ENCODE measurements at places on chromosomes 6 and 20.

DNA sequence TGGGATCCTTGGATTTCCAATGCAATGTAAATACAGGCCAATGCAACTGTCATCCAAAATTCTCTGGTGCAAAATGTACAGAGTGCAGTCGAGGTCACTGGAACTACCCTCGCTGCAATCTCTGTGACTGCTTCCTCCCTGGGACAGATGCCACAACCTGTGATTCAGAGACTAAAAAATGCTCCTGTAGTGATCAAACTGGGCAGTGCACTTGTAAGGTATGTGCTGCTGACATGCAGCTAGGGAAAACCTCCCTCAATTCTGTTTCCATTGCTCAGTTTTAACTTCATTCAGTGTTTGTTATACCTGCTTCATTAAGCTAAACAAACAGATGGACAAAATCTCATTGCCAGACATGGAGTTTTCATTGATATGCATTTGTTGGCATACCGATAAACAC is 397.1 kb downstream of the ARHGAP18 start:
- no peak for DNase-seq

DNA sequence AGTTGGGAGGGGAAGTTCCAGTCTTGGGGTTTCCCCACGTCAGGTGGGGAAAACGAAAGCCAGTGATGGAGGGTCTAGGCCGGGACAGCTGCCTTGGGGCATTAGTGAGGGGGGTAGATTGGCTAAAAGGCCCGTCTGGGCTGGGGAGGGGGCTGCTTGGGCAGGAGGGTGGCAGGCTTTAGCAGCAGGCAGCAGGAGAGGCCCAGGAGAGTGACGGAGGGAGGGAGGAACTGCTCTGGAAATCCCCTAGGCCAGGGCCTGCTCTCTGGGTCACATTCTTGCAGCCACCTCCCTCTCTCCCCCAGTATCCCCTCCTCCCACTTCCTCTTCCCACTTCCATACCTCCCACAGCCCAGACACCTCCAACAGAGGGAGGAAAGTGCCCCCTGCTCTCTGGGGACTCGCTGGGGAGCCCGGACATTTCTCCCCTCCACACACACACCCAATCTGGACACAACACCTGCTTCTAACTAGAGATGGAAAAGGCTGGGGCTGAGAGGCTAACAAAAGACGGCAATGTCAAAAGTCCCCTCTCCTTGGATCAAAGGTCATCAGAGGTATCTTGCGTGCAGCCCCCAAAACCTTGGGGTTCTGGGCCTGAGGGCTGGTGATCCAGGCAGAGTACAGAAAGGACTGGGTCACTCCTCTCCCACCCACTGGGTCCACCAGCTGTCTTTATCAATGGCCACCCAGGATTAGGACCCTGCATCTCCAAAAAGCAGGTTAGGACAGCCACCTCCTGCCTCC is 1.8 kb downstream of the NFKBIE start:
- DNase-seq: no peak

GRCh38 chr6:39269961-39270360 is 40.7 kb upstream of the KCNK5 start:
- no peak for DNase-seq

- DNase-seq: no peak
Measured at GRCh38 chr6:101118136-101118396, 236.9 kb upstream of the ASCC3 start.

GRCh38 chr20:51326201-51326819 is 216.2 kb downstream of the NFATC2 start:
- peak; percentile 78 for DNase-seq

GRCh38 chr6:3283641-3284435 is 25.1 kb downstream of the PSMG4 start:
- no peak for DNase-seq

GRCh38 chr6:8166156-8166555 is 63.8 kb upstream of the EEF1E1 start:
- no peak for DNase-seq

- no peak for DNase-seq
Measured at GRCh38 chr20:32440758-32441078, 82.6 kb downstream of the ASXL1 start.

GRCh38 chr6:124203101-124203811 is 399.6 kb downstream of the NKAIN2 start:
- DNase-seq: no peak

DNA sequence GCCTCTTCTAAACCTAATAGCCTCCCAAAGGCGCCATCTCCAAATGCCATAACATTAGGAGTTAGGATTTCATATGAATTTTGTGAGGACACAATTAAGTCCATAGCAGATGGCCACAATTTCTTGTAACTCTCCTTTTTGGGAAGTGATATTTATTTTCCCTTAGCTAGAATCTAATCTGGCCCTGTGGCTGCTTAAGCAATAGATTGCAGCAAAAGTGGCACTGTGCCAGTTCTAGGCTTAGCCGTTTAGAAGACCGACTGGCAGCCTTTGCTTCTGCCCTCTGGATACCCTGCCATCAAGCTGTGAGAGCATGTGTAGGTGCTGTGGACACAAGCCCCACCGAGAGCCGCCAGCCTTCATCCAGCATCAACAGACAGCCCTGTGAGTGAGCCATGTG is 15.9 kb upstream of the ADGB start:
- DNase-seq: no peak

GRCh38 chr6:13400772-13401171 is 72.4 kb upstream of the TBC1D7 start:
- DNase-seq: no peak

- no peak for DNase-seq
Measured at GRCh38 chr20:13229538-13229937, 8.5 kb downstream of the ISM1 start.

DNA sequence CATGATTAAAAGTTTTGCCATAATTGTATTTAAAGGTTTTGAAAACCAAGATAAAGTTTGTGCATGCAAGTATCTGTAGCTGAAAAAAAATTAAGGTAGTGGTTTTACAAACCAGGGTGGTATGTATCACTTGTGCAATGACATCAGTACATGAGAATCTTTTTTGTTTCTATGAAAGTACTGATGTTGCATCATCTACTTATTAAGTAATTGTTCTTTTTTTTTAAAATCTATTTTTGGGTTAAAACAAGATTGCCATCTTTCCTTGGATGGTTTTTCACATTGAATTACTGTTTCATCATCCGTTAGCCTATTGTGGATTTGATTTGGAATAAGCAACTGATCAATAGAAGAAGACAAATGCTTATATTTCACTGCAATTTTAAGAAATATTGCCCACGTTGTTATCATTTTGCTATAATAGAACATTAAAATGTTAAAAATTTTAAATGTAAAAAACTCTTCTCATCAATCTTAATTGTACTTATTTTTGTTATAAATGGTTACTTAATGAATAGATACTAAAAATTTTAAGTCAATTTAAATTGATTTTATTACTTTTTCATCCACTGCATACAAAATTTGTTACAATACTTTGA is 39.8 kb upstream of the TAGAP start:
- DNase-seq: no peak

GRCh38 chr20:36407199-36407733 is 101.1 kb downstream of the DLGAP4 start:
- DNase-seq: no peak

GRCh38 chr20:63017076-63017825 is 10.5 kb upstream of the BHLHE23 start:
- DNase-seq: peak; percentile 24

DNA sequence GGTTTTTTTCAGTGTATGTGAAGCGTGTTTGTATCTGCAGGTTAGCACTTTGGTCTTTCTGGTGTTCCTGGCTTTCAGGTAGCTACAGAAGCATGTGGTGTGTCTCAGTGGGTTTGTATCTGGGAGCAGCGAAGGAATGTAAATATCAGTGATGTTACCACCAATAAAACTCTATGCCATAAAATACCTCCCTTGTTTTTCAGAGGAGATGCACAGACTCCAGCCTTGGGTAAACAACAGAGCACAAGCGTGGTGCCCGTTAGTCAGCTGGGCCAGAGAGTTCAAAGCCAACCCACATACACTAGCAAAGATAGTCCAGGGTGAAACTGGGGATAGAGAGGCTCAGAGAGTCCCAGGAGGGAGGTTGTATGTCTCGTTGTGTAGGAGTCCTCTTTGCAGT is 393.8 kb downstream of the SMOC2 start:
- DNase-seq: no peak
